ENCODE measurements at places on chromosomes 1 and 21.
A peak's percentile ranks its signal among the peaks of the same experiment; 100 is the strongest.

- DNase-seq = no peak
Measured at GRCh38 chr1:198841477-198841876, 202.6 kb downstream of the PTPRC start.

GRCh38 chr1:28779751-28780408 lies 32.1 kb upstream of the OPRD1 start:
- no peak for DNase-seq

DNA sequence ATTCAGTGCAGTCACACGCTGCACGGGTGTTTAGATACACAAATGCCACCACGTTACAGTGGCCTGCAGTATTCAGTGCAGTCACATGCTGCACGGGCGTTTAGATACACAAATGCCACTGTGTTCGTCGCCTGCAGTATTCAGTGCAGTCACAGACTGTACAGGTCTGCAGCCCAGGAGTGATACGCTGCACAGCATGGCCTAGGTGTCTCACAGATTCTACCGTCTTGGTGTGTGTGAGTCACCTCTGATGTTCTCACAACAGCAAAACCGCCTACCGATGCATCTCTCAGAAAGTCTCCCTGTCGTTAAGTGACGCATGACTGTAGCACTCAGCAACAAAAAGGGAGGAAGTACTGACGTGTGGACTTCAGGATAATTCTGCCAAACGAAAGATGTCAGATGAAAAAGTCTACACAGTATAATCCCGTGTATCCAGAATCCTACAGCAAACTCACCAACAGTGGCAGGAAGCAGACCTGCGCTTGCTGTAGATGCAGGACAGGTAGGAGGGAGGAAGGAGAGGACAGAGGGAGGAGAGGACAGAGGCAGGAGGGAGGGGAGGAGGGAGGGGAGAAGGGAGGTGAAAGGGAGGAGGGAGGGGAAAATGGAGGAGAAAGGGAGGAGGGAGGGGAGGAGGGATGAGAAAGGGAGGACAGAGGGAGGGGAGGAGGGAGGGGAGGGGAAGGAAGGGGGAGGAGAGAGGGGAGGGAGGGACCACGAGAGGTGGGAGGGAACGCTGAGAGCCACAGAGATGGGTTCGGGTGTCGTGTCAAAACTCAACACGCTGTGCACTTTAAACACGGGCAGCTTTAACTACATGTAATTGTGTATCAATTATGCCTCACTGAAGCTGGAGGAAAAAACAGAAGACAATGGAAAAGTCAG lies 36.3 kb upstream of the PCBP3 start:
- peak; percentile 50 for DNase-seq

DNA sequence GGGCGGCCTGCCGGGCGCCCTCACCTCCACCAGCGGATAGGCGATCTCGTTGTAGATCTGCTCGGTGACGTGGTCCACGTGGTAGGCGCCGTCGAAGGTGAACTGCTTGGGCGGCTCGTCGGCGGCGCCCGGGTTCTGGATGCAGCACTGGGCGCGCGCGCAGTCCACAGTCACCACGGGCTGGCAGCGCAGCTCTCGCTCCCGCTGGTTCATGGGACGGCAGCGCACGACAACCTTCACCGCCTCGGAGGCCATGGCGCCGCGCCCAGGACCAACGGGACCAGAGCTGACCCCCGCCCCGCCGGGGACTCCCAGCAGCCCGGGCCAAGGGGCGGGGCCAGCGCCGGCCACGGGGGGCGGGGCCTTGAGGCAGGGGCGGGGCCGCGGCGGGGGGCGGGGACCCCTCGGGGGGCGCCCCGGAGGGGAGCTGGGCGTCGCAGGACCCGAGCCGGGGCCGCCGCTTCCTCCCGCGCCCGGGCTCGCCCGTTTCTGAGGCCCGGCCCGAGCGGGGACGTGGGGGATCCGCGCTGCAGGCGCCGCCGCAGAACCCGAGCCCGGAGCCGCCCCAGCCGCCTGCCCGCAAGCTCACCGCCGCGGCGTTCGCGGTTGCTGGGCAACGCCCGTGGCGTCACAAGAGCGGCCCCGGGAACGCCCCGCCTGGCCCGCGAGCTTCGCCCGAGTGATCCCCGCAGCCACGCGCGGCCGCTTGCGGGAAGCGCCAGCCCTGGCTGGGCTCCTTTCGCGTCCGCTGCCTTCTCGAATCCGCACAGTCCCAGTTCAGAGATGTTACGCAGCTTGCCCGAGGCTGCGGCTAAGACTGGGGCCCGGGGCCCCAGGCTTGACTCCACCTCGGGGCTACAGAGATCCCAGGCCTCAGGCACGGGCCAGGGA lies at the start of gene KIF17:
Gene KIF17 (minus strand): TSS at position 556 of the 891 bp plus-strand sequence. CDS start 301 bp downstream, at position 255.
- no peak for DNase-seq

DNA sequence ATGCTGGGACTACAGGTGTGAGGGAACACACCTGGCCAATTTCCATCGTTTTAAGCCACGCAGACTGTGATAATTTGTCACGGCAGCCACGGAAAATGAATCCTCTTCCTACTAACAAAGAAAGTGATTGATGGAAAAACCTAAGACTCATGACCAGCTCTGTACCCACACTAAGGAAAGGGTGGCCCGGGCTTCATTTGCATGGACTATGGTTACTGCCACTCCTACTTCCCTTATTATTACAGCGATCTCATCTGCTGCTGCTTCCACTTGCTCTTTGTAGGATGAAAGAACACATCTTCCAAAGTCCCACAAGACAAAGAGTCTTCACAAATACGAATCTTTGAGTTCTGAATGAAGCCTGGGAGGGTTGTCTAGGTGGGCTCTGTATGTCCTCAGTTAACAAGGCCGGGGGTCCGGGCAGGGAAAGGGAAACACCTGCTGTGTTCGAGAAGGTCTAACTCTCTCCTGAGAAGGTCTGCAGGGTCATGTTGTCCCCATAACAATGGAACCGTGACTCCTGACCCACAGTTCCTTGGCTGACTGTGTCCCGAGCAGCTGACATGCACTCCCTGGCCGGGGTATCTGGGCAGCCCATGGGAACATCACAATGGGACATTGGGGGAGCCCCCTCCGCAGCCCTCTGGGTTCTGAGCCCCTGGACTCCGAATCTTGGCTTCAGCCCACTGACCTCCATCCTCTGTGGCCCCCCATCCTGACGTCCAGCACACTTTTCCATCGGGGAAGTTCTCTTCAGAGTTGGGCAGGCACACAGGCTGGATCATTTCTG lies 13.3 kb upstream of the TFF1 start:
- DNase-seq = no peak

DNA sequence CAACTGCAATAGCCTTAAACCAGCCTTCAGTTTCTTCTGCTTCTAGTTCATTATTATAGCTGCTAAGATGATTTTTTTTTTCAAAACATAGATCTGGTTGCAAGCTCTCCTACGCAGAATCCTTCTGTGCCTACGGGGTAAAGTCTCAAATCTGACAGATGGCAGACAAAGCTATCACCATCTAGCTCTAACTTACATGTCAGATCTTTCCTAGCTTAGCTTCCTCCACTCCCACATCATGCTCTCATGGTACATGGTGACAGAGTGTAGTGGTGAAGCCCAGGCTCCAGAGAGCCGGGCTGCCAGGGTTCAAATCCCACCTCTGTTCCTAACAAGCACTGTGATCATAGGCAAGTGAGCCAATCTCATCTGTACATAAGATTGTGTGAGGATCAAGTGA lies 24.2 kb upstream of the GUCA2B start:
- DNase-seq = no peak

- DNase-seq = no peak
Measured at GRCh38 chr1:192703283-192704206, 67.6 kb downstream of the RGS13 start.

DNA sequence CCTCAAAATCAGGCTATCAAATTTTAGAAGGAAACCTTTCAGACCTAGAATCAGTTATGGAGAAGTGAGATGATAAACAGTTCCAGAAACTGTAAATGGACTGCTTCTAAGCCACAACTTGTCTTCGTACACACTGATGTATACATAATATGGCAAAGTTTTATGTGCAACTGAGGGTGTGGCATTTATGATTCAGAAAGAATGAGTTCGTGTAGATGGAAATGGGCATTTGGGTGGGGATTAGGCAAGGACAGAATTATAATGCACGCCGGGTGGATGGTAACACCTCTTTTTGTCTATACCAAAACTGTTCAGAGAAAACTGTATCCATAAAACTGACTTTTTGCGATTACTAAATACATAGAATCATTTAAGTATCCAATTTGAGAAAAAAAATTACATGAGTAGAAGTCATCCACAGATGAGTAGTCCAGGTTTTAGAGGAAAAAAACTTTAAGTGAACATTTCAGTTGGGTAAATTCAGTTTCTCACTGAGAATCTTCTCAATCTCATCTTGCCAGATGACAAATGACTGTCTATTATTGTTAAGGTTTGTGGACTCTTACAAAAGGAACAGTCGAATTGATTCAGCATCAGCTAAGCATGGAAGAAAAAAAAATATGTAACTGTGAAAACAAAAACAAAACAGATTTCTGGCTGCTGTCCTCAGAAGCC lies 22.5 kb downstream of the ERRFI1 start:
- no peak for DNase-seq

DNA sequence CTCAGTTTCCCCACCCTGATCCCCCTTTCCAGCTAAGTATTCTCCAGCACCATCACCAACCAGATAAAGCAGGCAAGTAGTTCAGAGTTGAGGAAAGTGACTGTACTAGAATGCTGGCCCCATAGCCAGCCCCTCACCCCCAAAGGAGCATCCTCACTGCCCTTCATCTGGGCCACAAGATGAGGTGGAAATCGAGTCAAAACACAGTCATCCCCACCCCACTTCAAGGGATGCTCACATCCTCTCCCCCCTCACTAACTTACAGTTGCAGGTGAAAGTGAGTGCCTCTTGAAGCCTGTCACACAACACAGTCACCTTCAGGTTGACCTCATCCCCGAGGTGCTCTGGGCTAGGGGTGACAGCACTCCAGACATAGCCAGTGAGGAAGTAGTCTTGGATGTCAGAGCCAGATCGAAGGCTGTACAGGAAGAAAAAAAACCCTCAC lies 30.4 kb downstream of the PIK3C2B start:
- no peak for DNase-seq

DNA sequence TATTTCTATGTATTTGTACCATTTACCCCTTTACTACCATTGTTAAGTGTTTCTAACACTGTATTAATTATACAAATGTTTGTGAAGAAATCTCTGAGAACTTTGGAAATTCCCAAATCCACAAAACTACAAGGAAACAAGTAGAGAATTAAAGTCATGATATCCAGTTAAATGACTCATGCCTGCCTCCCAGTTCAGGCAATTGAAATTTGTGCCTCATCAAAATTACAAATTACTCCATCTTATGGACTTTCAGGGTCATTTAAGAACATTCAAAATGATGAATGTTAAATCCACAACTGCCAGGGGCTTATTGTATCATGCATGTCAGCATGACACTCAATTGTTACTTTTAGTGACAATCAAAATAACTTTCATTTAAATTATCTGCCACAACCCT lies 282.4 kb downstream of the ZNF326 start:
- no peak for DNase-seq

- DNase-seq = no peak
Measured at GRCh38 chr1:165288350-165289120, 68.0 kb downstream of the LMX1A start.

DNA sequence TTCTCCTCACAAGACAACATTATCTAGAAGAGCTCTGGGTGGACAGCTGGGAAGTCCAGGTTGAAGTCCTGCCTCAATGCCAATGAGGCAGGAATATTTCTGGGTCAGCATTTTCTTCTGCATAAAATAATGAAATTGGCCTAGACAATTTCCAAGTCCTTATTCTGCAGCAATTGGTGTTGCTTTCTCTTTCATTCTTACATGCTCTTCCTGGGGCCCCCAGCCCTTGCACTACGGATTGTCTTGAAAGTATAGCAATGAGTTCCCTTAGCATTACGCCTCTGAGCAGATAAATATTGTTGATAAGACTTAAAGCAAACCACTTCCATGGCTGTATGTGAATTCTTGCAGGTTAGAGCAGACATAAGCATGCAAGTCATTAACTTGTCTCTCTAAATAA lies 188.5 kb downstream of the TGFBR3 start:
- DNase-seq = peak; percentile 30

DNA sequence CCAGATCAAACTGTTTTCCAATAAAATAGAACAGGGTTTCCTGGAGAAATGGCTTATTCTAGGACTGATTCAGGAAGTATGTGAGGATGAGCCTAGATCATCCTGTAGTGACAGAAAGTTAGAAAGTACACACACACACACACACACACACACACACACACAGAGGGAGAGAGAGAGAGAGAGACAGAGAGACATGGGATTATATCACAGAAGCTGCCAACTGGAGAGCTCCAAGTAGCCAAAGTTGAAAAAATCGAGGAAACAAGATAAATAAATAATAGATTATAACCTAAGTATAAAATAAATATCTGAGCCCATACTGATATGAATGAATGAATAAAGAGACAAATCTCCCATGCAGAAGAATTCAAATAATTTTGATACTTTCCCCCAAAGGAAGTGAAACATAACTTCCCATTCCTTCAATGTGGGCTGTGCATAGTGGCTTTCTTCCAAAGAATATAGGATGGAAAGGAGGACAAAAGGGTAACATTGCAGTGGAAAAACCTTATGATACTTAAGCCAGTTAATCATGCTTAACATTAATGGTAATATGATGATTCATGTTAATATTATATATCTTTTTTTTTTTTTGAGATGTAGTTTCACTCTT lies 171.6 kb downstream of the NTPCR start:
- no peak for DNase-seq

GRCh38 chr1:226887006-226887405 lies 16.6 kb downstream of the PSEN2 start:
- no peak for DNase-seq

DNA sequence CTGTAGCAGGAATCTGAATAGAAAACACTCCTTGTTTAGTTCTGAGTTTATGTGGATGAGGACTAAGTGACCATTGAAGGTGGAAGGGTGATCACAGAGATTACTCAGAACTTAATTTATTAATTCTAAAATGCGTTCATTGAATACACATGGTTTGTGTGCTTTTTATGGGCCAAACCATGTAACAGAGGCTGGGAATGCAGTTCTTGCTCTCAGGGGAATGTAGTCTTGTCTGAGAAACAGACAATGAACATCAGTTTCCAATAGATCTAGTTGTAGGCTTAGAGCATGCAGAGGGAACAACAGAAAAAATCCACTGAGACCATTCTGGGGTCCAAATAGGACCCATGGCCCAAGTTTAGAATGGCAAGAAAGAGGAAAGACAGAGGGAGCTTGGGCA lies 46.1 kb downstream of the ITSN1 start:
- DNase-seq = no peak

- no peak for DNase-seq
Measured at GRCh38 chr1:40981691-40982448, 2.4 kb downstream of the CTPS1 start.

DNA sequence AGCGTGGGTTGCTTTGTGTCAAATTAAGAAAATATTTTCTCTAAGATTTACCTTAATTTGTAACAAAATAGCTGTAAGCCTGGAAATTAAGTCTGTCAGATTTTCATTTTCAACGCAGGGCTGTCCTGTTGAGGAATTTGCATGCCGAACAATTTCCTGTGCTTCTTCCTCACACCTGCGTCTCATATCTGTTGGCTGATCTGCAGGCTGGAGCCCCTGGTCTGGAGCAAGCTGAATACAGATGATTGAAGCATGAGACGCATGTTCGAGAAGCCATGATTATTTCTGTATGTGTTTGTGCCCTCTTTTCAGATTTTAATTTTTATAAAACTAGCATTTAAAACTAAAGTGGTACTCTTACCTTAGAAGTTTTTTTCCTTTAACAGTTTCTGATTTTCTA lies 9.8 kb downstream of the MIXL1 start:
- no peak for DNase-seq
